ENCODE measurements at places on chromosomes 11 and 22.
A peak's percentile ranks its signal among the peaks of the same experiment; 100 is the strongest.

DNA sequence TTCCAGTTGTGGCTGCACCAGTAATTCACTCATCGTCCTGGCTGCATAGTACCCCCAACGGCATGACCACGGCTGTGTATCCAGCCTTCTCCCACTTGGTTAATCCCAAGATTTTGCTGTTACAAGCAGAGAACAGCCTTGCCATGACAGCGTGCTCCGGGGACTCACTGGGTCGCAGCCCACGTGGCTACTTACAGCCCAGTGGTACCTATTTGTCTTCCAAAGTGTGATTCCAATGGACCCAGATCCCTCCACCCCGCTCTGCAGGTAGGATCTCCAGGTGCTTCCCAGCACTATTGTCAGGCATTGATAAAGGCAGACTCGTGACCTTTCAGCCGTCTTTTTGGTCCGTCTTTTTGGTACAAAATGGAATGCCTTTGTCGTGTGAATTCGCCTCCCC lies 119.0 kb upstream of the FGF3 start:
- no peak for DNase-seq

GRCh38 chr22:30717331-30717921 lies 22.8 kb downstream of the OSBP2 start:
- peak; percentile 78 for DNase-seq

GRCh38 chr11:86792150-86792549 lies 8.2 kb upstream of the PRSS23 start:
- no peak for DNase-seq

- DNase-seq: peak; percentile 54
Measured at GRCh38 chr11:32154275-32154674, 63.4 kb downstream of the RCN1 start.

DNA sequence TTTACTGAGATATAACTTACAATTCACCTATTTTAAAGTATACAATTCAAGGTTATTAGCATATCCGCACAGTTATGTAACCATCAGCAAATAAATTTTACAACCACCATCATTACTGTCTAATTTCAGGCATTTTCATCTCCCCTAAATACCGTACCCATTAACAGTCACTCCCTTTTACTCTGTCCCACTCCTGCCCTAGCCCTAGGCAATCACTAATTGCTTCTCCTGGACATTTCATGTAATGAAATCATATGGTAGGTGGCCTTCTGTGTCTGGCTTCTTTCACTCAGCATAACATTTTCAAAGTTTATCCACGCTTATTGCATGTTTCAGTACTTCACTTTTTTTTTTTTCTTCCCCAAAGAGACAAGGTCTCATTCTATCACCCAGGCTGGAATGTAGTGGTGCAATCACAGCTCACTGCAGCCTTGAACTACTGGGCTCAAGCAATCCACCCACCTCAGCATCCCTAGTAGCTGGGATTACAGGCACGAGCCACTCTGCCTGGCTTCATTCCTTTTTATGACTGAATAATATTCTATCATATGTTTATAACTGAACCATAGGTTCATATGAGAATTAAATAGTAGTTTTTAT lies 61.4 kb upstream of the CHRM4 start:
- DNase-seq: no peak

- peak; percentile 89 for DNase-seq
Measured at GRCh38 chr11:67032830-67033551, 10.1 kb downstream of the SYT12 start.

- DNase-seq: no peak
Measured at GRCh38 chr11:75578977-75579376, 16.9 kb downstream of the SERPINH1 start.

GRCh38 chr11:65844231-65844872 lies 10.6 kb downstream of the SNX32 start:
- no peak for DNase-seq

- DNase-seq: no peak
Measured at GRCh38 chr11:77103319-77103718, 679 bp downstream of the OMP start.

DNA sequence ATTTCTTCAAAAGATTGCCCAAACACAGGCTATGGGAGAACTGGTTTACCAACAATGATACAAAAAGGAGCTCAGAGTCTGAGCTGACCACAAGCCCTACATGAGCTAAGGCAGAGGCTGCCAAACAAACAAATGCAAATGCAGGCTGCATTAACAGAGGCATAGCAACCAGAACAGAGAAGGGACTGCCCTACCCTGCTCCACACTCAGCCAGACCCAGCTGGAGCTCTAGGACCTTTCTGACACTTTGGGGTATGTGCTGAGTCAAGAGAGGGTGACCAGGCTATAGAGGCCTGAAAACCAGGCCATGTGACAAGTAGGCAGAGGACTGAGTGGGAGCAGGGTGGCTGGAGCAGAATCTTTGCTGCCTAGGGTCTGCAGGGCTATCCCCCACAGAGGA lies 17.8 kb upstream of the P2RY2 start:
- no peak for DNase-seq

- DNase-seq: no peak
Measured at GRCh38 chr11:91686700-91687099, 537.9 kb upstream of the FAT3 start.

GRCh38 chr11:74936087-74936486 lies 12.8 kb downstream of the XRRA1 start:
- no peak for DNase-seq

- DNase-seq: no peak
Measured at GRCh38 chr11:67525275-67525976, 2.2 kb upstream of the CABP2 start.

Measured in fibroblast of pulmonary artery (primary cell).